CD4-positive, alpha-beta T cell (primary cell): ENCODE measurements at places on chromosomes 6 and 20.

DNA sequence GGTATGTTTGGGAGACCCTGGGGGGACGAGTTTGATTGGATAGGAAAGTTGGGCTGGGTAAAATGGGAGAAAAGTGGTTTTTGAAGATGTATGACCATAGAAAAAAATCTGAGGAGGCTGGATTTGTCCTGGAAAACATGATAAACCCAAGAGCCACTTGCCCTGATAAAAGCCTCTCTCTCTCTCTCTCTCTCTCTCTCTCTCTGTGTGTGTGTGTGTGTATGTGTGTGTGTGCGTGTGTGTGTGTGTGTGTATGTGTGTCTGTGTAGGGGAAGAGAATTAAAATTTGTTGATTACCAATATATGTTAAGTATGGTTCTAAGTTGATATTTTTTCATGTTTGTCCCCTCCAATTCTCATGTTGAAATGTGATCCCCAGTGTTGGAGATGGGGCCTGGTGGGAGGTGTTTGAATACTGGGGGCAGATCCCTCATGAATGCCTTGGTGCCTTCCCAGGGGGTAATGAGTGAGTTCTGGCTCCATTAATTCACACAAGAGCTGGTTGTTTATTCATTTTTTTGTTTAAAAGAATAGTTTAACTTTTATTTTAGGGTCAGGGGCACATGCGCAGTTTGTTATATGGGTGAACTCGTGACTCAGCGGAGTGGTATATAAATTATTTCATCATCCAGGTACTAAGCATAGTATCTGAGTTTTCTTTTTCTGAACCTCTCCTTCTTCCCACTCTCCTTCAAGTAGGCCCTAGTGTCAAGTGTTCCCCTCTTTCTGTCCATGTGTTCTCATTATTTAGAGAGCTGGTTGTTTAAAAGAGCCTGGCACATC is 208.8 kb downstream of the TFAP2B start:
- DNase-seq, result no peak

DNA sequence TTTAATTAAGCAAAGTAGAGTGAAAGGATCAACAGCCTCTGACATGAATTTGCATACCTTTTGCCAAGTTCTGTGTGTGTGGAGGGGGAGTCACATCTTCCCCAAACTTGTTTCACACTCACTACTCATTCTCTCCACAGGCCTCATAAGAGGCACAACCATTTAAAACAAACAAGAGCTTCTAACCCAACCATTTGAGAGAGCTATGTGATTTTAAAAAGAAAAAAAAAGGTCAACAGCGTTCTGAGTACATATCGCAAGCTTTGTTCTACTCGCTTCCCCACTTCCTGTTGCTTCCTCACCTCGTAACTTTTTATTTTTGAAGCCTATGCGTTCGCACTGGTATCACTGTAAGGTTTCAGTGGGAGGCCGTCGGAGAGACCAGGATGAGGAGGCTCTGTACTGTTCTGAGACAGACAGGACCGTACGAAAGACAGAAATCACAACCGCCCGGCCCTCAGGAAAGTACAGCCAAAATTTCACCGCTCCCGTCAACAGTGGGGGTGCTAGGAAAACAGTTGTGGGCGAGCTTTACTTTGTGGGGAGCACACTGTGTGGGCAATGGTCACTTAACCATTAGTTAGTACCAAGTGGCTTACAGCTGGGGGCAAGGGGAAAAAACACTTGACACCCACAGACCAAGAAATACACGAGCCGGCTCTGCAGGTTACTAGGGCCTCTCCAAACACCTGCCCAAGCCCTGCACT is 61.3 kb downstream of the TRERF1 start:
- DNase-seq, result peak; percentile 87

- DNase-seq, result no peak
Measured at GRCh38 chr6:168131464-168132415, 52.7 kb upstream of the FRMD1 start.

DNA sequence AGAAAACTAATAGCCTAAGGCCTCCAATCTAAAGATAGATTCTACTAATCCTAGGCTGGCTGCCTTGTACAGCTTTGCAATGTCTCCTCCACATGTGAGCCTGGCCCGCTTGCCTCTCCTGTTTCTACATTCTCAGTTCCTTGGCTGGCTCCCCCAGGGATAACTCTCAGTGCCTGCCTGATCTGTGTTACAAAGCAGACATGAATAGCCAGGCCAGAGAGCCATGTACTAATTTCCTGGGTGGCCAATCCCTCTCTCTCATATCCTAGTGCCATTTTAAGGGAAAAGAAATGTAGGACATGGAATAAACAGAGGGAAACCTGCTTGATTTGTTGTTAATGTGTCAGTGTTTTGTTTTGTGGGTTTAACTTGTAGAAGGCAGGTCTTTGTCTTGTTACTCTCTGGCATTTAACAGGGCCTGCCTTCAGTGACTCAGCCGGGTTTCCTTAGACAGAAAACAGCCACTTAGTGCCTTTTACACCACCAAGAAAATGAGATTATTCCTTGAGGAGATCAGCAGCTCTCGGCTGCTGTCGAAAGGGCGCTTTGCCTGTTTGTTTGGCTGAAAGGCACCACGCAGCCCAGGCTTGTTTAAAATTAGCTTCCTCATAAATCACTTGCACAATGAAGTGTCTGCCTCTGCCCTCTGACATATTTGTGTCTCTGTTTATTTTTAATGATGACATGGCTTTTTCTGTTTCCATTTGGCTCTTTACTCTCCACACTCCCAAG is 702.7 kb downstream of the MAFB start:
- no peak for DNase-seq

- DNase-seq, result no peak
Measured at GRCh38 chr20:56859801-56860261, 230.7 kb downstream of the TFAP2C start.

DNA sequence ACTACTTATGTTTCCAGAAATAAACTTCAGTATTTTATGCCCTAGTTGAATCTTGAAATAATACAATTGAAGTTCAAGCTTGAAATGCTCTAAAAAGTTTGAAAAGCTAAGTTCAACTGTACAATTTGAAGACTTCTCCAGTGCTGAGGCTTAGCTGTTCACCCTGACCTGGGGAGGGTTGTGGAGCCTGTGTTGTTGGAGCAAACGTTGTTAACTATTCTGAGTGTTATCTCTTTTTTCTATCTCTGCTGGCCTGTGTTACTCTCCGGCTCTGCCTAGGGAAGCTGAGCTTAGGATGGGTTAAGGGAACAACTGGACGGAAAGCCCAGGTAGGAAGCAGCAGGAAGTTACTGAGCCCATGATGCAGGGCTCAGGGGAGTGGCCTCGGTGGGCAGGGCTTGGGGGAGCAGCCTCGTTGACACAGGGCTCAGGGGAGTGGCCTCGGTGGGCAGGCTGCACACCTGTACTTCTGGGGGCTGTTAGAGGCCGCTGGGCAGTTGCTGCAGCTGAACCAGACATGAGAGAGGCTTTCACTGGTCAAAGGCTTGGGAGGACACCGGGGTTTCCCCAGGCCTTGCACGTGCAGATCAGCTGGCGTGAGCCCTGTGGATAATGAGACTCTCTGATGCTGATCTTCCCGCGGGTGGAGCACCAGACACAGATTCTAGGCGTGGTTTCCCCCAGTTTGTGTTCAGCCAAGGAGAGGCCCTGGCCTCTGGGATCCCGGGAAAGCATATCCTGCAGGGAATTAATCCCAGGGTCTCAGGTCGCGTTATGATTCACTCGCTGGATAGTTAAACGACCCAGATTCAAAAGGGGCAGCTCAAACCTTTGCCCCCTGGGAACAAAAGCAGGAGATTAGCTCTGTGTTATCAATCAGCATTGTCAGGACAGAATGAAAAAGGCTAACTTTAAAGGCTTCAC is 58.9 kb downstream of the ERMARD start:
- no peak for DNase-seq

- DNase-seq, result no peak
Measured at GRCh38 chr6:109767961-109768360, 76.9 kb downstream of the FIG4 start.

GRCh38 chr6:145839653-145840052 is 25.1 kb upstream of the FBXO30 start:
- DNase-seq, result no peak

- DNase-seq, result no peak
Measured at GRCh38 chr20:24146231-24146634, 157.7 kb upstream of the GGTLC1 start.

DNA sequence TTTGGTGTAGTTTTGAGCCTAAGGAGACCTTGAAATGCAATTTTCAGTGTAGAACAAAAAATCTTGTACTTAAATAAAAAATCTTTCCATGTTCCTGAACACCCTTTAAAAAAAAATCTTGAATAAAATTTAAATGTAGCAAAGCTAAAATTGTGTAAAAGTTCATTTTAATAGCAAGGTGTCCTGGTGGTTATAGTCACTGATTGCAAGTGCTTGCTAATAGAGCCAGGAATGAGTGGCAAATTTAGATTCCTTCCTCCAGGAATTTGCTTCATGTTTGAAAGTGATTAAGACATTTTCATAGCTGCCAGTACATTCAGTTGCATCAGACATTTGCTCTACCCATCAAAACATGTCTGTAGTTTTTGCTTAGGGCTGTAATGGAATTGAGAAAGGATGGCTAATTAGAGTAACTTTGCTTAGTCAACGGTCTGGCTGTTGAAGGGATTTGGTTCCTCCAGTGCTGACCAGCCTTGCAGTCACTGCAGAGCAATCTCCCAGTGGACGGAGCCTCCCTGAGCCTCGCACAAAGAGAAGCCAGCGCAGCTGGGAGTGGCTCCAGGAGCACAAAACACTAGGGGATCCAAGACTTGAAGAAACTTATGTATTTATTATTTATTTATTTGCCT is 36.5 kb downstream of the AKAP12 start:
- DNase-seq, result no peak

GRCh38 chr6:100665041-100665380 is 200.3 kb upstream of the SIM1 start:
- DNase-seq, result peak; percentile 7

- DNase-seq, result no peak
Measured at GRCh38 chr20:44637042-44637441, 14.5 kb downstream of the ADA start.

- no peak for DNase-seq
Measured at GRCh38 chr20:38450412-38450975, 15.4 kb upstream of the SNHG17 start.

DNA sequence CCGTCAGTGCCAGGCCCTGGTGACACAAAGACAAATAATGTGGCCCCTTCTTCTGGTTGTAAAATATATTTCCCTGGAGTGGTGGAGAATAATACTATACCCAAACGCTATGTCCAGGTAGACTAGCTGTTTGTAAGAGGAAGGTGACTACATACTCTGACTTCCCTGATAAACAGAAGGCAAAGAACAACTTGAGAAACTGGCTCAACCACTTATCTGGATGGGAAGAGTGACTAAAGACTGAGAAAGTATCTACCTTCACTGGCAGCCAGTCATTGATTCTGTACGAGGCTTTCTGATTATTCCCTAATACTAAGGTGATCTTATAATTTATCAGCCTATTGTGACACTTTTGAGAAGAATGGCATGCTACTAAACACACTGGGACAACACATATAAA is 569.7 kb downstream of the EPHA7 start:
- no peak for DNase-seq

DNA sequence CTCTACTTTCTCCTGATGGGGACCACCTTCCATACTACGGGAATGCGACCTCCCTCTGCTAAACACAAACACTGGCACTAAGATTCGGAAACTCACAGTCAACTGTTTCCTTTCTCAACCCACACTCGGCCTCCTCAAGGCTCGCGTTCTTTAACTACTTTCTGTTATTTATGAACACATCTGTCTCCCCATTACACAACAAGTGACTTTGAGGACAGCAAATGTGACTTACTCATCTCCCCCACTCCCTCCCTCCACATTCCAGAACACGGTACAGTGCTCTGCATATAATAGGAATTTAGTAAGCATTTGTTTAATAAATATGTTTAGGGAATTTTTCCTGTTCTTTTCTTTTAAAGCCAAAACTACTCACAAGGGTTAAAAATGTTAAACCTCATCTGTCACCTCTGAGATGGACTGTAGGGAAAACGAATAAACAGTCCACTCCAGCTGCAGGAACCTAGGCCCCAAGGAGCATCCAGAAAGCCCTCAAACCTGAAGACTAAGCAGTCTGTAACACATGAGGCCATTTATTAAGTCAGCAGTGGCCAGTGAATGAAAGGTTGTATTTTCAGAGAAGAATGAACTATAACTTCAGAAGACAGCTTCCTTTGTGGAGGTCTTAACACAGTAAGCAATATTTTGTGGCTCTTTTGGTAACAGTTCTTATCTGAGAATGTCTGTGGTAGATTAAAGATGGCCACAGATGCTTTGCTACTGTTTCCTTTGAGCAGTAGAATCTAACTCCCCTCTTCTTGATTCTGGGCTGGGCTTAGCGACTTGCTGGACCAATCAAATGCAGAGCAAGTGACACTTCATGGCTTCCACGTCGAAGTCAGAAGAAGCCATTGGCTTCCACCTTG is 209.6 kb upstream of the DTNBP1 start:
- no peak for DNase-seq

- no peak for DNase-seq
Measured at GRCh38 chr6:85417336-85417735, 32.5 kb upstream of the NT5E start.

GRCh38 chr20:19376451-19377229 is 164.2 kb downstream of the SLC24A3 start:
- no peak for DNase-seq

- no peak for DNase-seq
Measured at GRCh38 chr6:32086661-32087573, 22.2 kb downstream of the TNXB start.

DNA sequence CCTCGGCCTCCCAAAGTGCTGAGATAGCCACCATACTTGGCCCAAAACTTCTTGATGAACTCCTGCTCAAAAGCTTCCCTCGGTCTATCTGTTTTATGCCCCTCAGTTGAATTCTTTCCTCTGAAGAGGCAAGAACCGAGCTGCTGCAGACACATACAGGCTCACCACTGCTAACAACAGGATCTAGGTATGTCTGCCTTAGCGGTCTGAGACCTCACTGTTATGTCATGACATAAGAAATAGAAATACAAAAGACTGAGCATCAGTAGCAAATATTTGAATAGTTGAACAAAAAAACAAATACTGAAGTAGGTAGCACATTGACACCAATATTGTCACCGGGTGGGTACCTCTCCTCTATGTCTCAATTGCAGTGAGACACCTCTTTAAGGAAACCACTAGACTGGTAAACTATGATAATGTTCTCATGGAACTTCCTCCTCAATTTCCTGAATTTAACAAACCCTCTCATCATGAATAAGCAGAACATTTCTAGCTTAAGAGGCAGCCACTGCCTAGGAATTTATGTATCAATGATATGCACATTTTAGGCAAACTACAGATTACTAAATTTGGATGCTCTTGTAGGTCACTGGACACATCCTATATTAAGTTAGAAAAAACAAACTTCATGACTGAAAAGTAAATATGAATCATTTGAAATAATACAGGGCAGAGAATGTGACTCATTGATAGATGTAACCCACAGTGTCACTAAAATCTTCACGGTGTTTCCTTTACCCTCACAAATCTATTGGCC is 9.4 kb upstream of the STXBP5 start:
- DNase-seq, result no peak

GRCh38 chr6:10640412-10640811 is 54.0 kb downstream of the C6orf52 start:
- no peak for DNase-seq

GRCh38 chr6:169139179-169139971 is 114.3 kb downstream of the THBS2 start:
- DNase-seq, result no peak

- DNase-seq, result no peak
Measured at GRCh38 chr6:32057966-32058365, 19.8 kb downstream of the CYP21A2 start.
